ENCODE measurements at places on chromosomes 5 and 9.

- DNase-seq, result no peak
Measured at GRCh38 chr9:92983984-92984589, 36.8 kb downstream of the FGD3 start.

DNA sequence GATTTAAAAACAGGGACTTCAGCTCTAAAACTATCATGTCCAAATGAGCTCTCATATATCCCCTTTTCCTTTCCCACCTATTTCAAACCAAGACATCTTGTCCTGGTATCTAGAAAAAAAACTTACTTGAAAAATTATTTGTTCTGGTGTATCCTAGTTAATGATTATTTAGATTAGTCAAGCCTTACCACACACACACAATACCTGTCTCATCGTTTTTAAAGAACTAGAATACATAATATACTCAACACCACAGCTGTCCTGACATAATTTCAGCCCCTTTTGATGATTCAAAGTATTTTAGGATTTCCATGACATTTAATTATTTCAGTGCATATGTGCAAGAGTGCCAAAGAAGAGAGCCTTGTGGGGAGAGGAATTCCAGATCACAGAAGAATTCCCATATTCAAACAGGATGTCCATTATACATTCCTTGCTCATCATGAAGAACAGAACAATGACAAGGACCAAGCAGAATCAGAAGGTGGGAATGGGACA, 233.7 kb downstream of the SMARCA2 start:
- DNase-seq, result no peak

GRCh38 chr9:7542693-7543092, 256.9 kb downstream of the DMAC1 start:
- no peak for DNase-seq

- no peak for DNase-seq
Measured at GRCh38 chr5:136025900-136026299, 2.9 kb upstream of the TGFBI start.

GRCh38 chr5:38259062-38259808, 876 bp downstream of the EGFLAM start:
- no peak for DNase-seq

DNA sequence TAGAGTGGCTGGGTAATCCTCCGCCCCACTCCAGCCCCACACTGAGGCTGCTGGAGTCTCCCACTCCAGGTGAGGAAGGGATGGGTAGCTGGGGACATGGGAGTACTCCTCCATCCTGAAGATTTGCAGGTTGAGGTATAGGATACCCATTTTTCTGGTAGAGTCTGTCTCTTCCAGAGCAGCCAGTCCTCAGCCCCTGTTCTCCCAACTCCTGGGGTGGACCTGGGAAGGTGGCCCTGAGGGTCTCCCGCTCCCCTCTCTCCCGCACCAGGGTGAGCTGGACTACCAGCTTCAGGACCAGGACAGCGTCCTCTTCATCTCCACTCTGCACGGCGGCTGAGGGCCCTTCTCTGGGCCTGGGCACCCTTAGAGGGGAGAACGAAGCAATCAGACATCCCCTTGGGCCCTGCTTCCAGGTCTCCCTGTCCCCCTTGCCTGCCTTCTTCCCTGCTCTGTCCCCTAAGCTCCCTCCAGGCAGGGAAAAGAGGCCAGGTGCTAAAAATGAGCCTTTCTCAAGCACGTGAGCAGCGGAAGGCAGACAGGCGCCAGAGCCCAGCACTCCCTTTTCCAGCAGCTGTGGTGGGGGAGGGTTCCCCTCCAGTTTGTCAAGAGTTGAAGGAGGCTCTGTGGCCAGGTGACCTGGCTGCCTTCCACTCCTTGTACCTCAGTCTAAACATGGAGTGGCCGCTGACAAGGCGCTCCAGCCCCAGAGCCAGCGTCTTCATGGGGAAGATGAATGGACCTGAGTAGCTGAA, 18.4 kb downstream of the URM1 start:
- no peak for DNase-seq

DNA sequence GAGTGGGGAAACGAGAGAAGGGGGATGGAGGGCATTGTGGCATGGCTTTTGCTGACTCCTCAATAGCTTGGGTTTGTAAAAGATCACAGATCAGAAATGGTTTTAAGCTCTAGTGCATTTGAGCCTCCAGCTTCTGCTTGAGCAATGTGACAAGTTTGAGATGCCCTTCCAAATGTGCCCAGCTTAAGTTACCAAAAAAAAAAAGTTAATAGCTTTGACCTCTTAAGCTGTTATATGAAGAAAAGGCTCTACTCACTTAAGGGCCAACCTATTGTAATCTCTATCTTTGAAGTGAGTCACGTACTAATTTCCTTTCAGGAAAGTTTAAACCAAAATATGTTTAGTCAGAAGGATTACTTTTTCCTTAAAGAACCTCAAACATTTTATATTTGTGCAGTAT, 428.8 kb upstream of the ACTBL2 start:
- no peak for DNase-seq

DNA sequence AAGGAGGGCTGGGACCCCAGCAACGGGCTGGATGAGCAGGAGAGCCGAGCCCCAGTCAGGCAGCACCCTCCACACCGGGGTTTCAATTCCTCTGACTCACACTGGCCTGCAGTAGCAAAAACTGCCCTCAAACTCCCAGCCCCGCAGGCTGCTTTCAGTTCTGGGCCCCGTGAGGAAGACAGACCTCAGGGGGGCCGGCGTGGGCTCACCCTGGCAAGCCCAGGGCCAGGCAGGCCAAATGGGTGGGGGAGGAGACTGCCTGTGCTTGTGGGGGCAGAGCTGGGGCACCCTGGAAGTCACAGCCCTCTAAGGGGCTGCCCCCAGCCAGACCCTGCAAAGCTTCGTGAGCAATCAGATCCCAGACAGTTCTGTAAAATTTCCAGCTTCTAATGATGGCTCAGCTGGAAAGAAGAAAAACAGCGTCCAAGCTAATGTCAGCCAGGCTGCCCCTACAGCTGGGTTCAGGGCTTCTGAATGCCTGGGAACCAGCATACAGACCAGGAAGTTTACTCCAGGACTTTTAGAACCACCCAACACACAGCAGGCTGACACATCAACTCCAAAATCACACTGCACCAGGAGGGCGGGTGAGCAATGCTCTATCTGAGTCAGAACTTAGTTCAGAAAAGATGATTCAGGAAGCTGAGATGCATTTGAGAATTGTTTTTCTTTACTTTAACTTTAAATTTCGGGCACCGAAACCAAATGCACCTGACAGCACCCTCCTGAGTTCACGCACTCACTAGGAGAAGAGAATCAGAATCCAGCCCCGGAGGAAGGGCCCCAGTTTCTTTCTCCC, 34.7 kb downstream of the LPCAT1 start:
- no peak for DNase-seq

DNA sequence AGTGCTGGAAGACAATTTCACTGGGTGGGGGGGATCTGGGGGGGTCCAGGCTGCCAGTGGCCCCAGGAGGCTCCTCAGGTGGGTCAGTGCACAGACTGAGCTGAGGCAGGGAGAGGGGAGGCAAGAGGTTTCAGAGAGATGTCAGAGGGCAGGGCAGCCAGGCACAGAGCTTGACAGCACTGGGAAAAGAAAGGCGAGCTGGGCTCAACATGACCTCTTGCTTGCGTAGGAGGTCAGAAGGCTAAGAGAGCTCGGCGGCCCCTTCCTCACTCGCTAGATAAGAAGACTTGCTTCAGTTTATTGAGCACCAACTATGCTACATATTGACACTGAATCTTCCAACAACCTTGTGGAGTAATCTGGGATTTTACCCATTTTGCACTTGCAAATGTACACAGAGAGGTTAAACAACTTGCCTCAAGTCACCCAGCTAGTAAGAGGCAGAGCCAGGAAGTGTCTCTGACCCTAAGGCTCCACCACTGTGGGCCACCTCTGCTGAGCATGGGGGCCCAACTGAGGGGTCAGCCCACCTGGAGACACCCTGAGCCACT, 3.5 kb downstream of the PDLIM7 start:
- DNase-seq, result no peak

DNA sequence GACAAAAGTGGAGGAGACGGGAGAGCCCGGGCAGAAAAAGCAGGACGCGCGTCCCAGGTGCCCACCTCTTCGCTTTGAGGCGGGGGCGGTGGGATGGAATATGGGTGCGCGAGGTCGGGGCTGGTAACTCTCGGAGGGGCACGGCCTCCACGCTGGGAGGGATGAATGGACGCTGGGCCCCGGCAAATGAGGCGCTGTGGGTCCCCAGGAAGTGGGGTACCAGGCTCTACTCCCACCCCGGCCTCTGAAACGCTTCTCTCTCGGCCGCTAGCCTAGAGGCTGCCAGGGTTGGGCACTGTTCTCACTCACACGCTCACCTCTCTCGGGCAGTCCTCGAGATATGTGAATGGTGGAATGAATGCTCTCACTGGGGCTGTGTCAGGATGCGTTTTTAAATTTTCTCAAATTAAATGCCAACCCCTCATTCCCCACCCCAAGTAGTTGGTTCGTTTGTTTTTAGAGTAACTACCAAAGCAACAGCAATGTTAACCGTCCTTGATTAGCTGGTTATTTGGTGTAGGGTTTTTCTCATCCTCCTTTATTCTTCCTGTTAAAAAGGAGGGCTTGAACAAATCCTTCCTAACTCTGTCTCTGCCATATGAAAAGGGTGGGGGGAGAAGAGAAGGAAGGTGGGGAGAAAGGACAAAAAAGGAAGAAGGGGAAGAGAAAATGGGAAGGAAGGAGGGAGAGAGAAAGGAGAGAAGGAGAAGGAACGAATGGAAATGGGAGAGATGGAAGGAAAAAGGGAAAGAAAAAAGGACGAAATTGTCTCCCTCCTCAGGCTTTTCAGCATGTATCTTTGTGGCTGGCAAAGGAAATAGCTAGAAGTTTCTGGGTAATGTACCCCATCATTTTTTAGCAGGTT, 1.3 kb upstream of the EBF1 start:
- no peak for DNase-seq

- no peak for DNase-seq
Measured at GRCh38 chr9:98603821-98604383, 104.8 kb downstream of the GABBR2 start.

DNA sequence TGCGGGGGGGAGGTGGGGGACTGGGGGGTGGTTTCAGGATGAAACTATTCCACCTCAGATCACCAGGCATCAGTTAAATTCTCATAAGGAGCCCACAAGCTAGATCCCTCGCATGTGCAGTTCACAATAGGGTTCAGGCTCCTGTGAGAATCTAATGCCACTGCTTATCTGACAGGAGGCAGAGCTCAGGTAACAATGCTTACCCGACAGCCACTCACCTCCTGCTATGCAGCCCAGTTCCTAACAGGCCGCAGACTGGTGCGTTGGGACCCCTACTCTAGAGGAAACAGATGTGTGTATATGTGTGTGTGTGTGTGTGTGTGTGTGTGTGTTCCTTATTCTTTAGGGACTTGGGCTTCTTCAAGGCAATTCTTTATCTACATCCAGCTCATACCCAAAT, 352.3 kb upstream of the CCNH start:
- DNase-seq, result no peak

- DNase-seq, result no peak
Measured at GRCh38 chr5:14342306-14342705, 199.2 kb downstream of the TRIO start.

GRCh38 chr9:108579757-108580439, 275.9 kb downstream of the ACTL7B start:
- DNase-seq, result no peak

DNA sequence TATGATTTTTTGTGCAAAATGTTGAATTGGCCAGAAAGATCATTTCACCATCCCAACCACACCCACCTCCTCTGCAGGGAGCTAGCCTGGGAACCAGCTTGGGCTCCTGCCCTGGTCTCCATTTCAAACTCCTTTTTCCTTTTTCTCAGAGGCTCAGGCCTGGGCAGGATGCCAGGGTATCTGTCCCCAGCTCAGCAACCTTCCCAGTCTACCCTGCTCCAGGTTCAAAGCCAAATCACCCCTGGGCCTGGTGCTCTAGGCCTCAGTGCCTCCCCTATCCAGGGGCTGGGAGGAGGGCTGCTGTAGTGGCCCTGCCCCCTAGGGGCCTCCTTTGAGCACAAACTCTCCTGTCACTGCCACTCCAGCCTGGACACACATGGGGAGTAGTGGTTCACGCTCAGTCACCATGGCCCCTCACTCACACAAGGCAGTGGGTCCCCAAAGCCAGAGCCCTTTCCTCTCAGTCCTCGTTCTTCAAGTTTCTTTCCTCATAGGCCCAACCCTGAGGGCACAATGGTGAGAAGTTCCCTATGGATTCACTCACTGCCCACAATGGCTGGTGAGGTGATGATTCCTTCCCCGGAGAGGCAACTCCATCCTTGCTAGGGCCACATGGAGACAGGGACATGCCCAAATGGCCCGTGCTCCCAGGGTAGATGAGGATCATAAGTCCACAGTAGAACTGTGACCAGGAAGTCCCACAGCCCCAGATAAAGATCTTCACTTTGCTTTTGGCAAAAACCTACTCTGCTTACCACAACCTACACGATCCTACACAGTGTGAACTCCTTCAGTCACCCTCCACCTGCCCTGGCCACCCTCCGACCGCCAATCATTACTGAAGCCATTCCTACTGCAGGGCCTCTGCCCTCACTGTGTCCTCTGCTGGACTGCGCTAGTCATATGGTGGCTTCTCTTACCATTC, 1.6 kb upstream of the ST6GALNAC4 start:
- no peak for DNase-seq

DNA sequence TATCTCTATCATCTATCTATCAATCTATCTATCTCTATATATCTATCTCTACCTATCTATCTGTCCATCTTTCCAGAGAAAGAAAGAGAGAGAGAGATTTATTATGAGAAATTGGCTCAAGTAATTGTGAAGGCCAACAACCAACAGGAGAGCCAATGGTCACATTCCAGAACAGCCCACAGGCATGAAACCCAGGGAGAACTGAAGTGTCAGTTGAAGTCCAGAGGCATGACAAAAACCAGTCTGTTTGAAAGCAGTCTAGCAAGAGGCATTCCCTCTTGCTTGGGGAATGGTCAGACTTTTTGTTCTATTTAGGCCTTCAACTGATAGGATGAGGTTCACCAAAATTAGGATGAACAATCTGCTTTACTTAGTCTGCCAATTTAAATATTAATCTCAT, 87.6 kb upstream of the PLCXD3 start:
- DNase-seq, result no peak

DNA sequence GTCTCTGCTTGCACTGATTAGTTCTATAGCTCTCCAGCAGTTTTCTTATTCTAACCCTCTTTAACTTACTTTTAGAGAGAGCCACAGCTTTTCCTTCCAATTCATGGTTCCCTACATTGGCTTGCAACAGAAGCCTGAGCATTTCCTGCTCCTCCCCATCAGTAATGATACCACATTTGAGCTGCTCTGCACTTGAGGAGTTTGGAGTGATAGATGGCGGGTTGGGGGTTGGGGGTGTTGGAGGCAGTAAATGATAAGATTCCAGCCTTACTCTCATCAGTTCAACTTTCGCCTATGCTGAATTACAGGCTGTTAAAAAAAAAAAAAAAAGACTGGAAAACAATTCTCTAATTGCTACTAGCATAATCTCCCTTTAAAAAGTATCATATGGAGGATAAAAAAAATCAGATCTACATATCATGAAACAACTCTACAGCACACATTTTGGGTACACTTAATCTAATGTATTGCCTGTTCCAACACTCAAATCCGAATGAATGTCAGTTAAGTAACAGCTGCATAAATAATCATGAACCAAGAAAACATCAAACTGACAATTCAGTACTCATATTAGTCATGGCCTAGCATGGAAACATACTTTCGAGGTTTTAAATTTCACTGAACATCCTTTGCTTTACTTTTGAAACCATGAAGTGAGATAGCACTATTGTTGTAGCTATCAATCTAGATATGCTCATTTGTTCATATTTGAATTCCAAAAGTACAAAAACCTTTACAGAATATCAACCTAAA, 224.7 kb downstream of the NFIB start:
- DNase-seq, result no peak

GRCh38 chr5:67679184-67679841, 482.7 kb upstream of the CD180 start:
- DNase-seq, result no peak

GRCh38 chr5:135741040-135741439, 93.4 kb upstream of the SLC25A48 start:
- no peak for DNase-seq
